NCI-H2107 (cell line): ENCODE measurements at places on chromosomes 11 and 22.

DNA sequence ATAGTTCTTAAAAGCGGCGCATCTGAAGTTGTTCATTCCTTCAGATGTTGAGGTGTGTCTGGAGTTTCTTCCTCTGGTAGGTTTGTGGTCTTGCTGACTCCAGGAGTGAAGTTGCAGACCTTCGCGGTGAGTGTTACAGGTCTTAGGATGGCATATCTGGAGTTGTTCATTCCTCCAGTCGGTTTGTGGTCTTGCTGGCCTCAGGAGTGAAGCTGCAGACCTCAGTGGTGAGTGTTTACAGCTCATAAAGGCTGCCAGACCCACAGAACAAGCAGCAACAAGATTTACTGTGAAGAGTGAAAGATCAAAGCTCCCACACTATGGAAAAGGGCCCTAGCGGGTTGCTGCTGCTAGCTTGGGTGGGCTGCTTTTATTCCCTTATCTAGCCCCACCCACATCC is 201.7 kb upstream of the PDGFD start:
- DNase-seq, result no peak

- no peak for DNase-seq
Observed at GRCh38 chr22:30887453-30887852, 81.1 kb downstream of the MORC2 start.

GRCh38 chr11:46436113-46436512 is 44.5 kb upstream of the CHRM4 start:
- no peak for DNase-seq

DNA sequence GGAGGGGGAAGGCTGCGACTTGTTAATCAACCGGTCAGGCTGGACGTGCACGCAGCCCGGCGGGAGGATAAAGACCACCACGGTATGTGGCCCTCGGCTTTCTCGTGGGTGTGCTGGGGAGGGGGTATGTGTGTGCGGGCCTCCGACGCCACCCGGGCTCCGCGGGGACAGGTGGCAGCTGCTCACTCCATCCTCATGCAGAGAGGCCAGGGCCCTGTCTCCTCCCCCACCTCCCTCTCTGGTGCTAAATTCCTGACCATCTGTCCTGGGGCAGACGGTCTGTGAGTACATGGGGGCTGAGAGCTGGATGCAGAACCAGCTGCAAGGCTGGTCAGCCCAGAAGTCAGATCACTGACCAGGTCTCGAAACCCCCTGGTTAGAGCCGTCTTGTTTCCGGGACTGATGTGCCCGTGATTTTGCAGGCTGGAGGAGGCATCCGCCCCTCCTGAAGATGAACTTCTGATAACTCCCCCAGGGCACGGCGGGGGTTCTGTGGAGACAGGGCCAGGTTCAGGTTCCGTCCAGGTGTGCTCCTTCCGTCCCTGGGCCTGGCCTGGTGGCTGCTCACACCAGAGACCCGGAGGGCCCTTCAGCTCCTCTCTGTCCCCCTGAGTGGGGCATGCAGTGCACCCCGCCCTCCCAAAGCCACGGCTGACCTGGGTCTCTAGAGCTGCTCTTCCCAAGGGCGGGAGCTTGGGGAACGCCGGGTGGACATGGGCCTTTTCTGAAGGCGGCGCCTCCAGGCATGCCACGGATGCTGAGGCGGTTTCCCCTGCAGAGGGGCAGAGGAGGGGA is 1119.7 kb downstream of the BRD1 start:
- no peak for DNase-seq

DNA sequence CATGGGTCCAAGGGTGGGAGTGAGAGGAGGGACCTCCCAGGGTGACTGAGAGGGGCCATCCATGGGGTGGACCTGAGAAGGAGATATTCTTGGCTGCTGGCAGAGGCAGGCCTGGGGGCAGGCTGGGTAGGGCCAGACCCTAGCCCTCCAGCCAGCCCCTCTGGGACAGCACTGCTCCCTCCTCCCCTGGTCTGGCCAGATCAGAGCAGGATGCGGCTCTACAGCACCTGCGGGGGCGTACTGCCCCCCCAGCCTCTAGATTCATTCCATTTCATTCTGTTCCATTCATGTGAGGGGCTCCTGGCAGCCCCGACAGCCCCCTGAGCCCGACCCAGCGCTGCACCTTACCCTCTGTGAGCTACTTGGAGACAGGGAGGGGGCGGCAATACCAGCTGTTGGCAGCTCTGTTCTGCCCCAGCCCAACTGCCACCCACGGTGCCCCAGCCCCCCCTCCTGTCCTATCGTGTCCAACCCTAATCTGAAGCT is 34.3 kb upstream of the MYRF start:
- no peak for DNase-seq

GRCh38 chr11:2156416-2157182 is 4.4 kb downstream of the INS start:
- no peak for DNase-seq

GRCh38 chr22:44187652-44188230 is 7.0 kb downstream of the PARVG start:
- DNase-seq, result no peak

- no peak for DNase-seq
Observed at GRCh38 chr22:17997456-17997855, 26.9 kb downstream of the MICAL3 start.

GRCh38 chr11:313787-314553 is at the start of gene IFITM1:
TSS of gene IFITM1 (plus strand) at chr11:314040. CDS start at chr11:314171, 131 bp downstream.
- no peak for DNase-seq

- DNase-seq, result no peak
Observed at GRCh38 chr22:30159561-30160353, 79.5 kb downstream of the HORMAD2 start.
